Left renal cortex interstitium (tissue), 4 donors: ENCODE measurements at places on chromosomes 1 and 21.

GRCh38 chr21:42157606-42158310 is 61.2 kb upstream of the ABCG1 start:
- DNase-seq: no peak

GRCh38 chr1:198878566-198878965 is 239.7 kb downstream of the PTPRC start:
- DNase-seq: no peak

DNA sequence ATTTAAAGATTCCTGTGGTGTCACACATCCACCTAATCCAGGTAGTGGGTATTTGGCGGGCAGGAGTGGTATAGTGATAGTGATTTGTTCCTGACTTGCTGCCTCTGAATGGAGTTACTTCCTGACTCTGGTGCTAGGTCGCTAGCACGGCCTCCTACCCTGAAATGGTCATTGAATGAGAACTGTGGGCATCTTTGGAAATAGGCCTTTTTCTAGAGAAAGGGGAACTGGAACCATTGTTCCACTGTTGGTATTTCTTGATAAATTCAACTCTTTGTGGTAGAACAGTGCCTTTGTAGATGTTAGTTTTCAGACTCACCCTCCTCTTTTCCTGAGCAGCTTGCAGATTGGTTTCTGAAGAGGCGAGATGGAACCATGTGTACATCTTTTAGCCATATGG is 1.5 kb downstream of the QSOX1 start:
- no peak for DNase-seq

DNA sequence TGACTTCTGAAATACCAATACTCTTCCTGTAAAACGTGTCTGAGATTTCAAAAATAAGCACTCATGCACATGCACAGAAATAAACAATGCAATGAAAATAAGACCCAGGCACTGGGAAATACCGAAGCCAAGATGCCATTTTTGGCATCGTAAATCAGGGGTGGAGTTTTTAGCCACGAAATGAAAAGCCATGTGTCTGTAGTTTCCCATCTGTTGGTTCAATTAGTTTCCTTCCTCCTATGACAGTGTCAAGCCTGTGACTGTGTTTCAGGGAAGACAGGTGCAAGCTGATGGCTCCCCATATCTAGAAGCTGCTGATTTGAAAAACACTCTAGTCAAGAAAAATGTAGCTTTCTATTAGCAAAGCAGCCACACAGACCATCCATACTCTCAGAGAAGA is 480.4 kb upstream of the CAMK1G start:
- no peak for DNase-seq

DNA sequence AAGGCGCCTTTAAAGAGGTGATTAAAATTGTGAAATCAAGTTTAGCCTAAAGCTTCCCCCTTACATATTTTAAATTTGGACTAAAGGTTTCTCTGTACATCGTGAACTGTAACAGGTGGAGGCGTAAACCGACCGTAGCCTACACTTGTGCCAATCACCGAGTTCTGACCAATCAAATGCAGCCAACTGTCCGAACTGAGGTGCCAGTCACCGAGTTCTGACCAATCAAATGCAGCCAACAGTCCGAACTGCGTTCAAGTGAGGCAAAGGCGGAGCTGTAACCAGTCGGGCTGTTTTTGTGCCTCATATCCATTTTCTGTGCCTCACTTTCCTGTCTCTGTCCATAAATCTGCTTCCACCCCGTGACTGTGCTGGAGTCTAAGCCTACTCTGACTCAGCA is 7.4 kb downstream of the TFF1 start:
- DNase-seq: no peak

DNA sequence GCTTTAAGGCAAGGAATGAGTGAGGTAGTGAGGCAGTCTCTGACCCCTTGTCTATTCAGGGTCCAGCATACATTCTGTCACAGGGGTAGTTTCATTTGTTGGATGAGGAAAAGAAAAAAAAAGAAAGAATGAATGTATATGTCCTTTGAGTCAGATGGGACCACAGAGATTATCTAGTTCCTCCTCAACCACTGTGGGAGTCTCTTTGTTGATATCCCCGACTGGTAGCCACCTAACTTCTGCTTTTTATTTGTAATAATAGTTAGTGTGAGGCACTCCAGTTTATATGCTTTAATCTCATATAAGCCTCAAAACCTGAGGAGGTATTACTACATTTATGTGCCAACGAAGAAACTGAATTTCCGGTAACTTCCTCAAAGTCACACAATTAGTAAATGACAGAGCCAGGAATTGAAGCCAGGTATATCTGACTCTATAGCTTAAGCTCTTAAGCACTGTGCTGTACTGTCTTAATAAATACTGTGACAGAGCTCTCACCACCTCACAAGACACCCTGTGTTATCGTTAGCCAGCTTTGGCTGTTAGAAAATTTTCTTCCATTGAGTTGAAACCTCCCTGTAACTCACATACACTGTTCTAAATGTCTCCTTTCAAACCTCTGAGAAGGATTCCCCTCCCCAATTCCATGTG is 82.2 kb downstream of the MDM4 start:
- no peak for DNase-seq

DNA sequence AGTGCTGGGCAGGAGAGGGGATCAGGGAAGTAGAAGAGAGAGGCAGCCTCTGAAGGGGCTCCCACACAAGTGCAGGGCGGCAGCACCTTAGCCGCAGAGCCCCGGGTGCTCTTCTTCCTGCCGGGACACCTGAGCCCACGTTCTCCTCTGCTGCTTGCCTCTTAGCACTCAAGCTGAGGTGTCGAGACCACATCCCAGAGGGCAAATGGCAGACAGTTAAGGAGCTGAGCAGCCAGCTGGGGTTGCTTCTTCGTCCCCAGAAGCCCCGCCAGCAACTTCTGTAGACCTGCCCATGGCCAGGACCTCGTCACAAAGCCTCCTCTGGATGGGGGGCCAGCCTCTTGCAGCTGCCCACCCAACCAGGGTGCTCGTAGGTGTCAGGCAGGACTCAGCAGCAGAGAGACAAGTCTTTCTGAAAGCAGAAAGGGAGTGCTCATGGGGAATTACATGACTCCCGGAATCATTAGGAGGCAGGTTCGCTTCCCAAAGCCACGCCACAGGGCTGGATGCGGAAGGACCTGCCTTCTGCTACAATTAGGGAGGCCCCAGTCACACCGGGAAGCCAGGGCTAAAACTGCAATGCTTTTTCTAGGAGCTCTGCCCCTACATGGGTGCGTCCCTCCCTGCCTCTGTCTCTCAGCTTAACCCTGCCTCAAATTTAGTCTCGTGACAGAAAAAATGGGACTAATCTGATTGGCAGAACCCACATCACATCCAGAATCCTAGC is 141.4 kb upstream of the RAB4A start:
- no peak for DNase-seq

GRCh38 chr1:17653276-17653675 is 101.9 kb upstream of the ACTL8 start:
- DNase-seq: no peak

DNA sequence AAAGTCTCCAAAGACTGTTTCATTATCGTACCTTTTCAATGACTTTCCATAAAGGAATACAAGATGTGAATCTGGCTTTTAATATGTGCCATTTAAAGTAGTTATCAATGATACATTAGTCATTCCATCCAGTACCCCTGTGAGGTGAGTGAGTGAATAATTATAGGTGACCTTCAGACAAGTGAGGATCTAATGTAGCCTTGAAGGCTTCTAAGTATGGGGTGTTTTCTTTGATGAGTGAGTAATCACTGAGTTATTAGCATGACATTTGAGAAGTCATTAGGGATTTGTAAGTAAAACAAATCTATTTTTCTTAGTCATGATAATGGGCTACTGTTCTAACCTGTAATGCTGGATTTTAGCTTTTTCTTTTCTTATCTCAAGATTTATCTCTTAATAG is 831.4 kb downstream of the ADGRL2 start:
- DNase-seq: no peak

GRCh38 chr1:95982711-95983110 is 738.9 kb upstream of the PTBP2 start:
- DNase-seq: no peak

DNA sequence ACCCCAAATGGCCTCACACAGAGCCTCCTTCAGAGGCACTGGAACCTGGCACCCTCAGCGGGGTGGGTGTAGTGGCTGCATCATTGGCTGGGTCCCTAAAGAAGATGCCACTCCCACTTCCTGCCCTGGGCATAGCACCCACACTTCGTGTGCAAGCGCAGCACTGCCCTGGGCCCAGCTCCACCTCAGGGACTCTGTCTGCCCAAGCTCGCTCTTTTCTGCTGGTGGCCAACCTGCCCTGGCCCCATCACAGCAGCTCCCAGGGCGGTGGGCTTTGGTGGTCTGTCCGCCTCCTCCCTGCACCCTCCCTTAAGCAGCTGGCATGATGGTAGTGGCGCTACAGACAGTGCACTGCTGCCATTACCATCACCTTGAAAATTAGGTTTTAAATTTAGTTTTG is 829.3 kb upstream of the BRINP3 start:
- DNase-seq: no peak

- no peak for DNase-seq
Observed at GRCh38 chr1:205374210-205375078, 17.7 kb upstream of the KLHDC8A start.

GRCh38 chr1:33872275-33872674 is 8.4 kb downstream of the HMGB4 start:
- DNase-seq: no peak

DNA sequence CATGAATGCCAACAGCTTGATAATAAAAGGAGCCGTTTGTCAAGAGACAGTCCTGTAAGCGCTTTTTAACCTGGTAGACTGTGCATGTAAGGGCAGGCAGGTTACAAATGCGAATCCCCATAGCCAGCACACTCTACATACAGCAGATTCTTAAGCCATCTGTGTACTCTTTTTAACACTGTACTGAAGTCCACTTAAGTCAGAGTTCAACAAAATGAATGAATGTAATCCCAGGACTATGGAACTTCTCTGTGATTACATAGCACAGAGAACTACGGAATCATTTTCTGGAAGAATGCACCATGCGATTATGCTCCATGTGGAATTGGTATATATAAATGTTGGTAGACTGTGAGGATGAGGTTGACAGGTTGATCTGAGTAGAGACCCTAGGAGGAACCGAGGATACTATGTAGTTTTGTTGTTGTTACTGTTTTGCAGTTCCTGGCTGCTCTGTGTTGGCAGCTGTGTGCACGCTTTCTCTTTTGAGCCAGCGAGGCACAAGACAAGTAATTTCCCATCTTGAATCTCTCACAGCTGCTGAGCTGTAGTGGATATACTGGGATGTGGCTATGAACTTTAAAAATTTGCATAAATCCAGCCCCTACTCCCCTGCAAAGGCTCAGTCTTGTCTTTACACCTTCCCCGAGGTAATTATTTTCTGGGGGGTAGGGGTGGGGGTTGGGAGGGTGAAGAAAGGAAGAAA is 21.9 kb downstream of the LRRC8D start:
- DNase-seq: no peak

GRCh38 chr21:39057121-39057520 is 126.1 kb downstream of the PSMG1 start:
- DNase-seq: no peak

- no peak for DNase-seq
Observed at GRCh38 chr1:247102381-247102780, 1.8 kb downstream of the ZNF669 start.

DNA sequence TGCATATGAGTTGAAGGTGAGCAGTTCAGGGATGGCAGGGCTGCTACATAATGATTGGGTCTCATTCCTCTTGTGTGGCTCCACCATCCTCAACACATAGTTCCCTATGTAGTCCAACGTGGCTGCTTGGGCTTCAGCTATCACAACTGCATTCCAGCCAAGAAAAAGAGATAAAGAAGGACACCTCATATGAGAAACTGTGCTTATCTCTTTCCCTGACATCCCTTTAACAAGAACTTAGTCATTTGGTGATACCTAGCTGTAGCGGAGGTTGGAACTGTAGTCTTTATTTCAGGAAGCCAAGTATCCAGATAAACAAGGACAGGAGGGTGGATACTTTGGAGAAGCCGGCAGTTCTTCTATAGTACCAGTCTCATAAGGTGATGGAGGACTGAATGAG is 42.7 kb upstream of the DNASE2B start:
- no peak for DNase-seq

GRCh38 chr1:150164779-150165178 is 15.1 kb downstream of the PLEKHO1 start:
- no peak for DNase-seq

DNA sequence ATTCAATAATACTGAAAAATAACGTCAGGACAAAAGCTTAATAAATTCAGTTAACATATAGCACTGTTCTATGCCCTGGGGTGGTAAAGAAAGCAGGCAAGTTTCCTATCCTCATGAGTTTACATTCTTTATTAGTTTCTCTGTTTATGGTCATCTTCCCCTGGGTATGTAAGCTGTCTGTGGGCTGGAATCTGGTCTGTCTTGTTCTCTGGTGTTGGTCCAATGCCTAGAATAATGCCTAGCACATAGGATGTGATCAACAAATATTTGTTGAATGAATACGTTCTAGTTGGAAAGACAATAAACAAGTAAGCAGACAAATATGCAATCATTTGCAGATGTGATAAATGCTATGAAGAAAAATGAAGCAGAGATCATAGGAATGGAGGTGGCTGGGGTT is 7.2 kb upstream of the IGSF3 start:
- DNase-seq: no peak

DNA sequence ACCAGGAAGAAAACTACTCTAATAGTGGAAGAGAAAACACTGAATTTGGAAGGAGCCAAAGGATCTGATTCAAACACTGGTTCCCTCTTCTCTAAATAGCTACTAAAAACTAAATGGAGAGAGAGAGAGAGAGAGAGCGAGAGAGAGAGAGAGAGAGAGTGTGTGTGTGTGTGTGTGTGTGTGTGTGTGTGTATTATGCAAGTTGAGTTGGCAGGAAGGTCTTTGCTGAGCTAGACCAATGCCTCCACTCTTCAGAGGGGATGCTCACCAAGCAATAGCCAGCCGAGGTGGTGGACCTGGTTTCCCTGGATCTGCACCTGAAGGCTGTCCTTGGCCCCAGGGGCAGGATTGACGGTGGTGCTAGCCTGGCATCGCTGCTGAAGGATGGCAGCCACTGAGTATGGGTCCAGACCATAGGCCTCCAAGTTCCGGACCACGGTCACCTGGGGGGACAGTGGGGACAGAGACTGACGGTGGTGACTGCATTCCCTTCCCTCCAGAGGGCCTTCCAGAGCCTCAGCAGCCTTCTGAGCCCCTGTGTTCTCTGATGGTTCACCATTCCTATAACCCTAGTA is 18.8 kb downstream of the EIF2D start:
- DNase-seq: no peak

GRCh38 chr1:53121319-53122172 is 20.9 kb downstream of the SLC1A7 start:
- no peak for DNase-seq

DNA sequence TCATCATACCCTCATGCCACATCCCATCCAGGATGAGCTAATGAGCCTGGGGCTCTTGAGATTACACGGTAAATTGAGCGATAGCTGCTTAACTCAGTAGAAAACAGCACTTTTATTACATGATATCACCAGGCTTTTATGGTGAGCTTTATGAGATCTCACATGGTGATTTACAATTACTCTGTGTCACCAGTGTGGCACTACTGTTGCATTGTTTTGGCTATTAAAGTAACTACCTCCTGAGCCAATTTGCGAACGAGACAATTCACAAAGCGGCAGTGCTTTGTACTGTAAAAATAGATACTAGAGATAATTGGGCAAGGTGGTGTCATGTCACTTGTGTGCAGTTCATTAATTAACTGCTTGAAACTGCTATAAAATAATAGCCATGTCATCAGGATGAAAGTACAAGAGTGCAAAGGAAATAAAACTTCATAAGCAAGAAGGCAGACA is 767.7 kb upstream of the ADGRL2 start:
- DNase-seq: no peak
